ENCODE measurements at places on chromosomes 5 and 9.

GRCh38 chr5:156593546-156593945 is 256.5 kb upstream of the PPP1R2B start:
- no peak for DNase-seq

GRCh38 chr5:145854651-145855258 is 18.1 kb downstream of the GRXCR2 start:
- DNase-seq: no peak

DNA sequence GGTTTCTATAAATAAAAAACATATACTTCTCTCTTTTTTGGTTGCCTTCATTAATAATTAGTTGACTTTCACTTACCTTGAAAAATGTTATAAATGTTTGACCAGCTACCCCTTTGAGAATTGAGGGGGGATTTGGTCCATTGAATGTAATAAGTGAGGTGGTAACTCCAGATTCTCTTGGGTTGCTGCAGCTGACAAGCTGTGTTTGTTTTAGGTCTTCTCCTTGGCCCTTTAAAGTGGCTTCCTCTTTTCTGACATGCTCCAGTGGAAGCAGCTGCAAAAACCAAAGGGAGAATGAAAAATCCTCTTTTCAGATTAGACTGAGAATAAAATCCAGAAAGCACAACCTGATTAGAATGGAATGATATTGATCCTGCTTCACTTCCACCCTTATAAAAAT is 410.5 kb downstream of the TMEM38B start:
- no peak for DNase-seq

DNA sequence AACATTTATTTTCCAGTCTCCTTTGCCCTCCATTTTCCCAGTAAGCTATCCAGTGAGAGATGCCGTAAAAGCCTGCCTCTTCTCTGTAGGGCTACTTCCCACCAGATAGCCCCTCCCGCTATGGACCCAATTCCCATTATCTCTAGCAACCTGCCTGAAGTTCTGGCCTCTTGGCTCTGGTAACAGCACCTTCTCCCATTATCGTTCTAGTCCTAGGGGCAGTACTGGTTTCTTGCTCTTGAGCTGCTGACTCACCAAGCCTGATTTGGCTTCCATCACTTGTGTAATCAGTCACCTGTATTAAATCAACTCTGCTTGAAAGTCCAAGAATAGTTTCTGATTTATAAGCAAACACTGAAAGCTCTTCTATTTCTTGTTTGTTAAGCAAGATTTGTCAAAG is 42.8 kb upstream of the PARP8 start:
- DNase-seq: no peak

DNA sequence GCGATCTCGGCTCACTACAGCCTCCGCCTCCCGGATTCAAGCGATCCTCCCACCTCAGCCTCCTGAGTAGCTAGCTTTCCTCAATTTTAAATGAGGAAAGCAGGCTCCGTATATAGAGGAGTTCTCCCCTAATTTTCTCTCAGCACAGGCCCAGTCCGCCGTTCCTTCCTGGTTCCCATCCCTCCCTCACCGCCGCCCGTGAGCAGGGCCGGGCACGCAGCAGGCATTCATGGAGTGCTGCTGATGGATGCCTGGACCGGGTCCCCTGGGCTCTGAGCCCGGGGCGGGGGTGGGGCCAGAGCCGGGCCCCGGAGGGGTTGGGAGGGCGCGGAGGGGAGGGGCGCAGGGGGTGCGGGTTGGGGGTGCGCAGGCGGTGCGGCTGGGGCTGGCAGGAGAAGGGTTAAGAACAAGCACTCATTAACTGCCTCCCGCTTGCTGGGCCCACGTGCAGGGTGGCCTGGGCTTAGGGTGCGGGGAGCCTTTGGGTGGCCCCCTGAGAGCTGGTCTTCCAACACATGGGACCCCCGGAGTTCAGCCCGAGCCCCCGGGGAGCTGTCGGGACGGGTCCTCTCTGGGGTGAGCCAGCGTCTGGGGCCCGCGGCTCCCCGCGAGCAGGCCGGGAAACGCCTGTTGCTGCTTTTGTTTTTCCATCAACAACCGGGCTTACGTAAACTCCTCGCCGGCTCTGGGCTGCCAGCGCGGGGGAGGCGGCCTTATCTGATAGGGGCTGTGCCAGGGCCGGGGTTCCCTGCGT is 33.7 kb downstream of the LHX2 start:
- no peak for DNase-seq

GRCh38 chr5:116650964-116651363 is 76.3 kb upstream of the SEMA6A start:
- no peak for DNase-seq

DNA sequence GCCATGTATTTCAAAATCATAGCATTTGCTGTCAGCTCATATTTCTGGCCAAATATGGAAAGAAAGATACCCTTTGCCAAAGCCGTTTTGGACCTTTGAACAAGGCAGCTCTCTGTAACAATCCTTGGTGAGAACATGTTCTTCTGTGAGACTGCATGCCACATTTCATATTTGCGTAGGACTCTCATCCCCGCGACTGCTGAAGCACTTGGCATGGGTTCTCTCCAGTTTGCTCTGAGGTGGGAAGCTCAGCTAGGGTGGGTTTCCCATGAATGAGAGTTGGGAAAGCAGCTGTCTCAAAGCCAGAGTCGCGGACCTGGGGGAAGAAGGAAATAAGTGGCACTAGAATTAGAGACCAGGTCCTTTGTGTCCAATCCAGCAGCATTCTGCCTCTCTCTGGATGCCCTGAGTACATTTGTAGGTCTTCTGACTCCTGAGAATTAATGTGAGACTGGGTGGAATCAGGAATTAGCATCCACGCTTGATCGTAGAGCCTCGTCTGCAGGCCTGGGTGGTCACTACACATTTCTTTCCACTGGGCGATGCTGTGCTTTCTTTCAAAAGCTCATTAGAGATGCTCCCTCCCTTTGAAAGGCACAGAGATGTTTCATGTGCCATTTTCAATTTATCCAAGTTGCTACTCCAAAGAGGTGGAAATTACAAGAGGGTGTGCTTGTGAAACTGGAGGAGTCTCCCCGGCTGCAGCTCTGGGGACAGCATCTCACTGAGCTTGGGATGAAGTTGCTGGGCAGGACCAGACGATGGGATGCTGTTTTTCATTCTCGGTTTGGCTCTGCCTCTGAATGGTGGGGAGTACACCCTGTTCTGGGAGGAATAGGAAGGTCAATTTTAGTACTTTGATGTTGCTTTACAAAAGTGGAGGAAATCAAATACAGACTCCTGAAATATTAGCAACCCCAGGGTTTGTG is 197.2 kb downstream of the GADD45G start:
- no peak for DNase-seq

GRCh38 chr5:57666582-57666981 is 184.0 kb upstream of the ACTBL2 start:
- DNase-seq: no peak

DNA sequence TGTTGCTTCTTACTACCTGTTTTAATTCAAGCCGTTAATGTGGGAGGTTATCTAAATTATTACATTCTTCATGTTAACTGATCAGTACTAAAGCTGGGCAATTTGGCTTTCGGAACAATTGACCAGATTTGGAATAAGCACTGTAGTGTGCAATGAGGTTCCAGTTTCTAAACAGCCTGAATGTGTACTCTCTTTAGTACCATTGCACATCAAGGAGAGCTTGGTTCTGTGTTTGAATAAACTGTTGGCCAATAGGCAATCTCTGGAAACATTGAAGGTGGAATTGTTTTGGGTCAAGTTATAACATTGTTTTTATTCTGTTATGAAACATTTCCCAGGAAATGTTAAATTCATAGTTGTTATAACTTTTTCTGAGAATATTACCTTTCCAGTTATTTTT is 105.2 kb downstream of the PBX3 start:
- DNase-seq: no peak

GRCh38 chr9:124635285-124635684 is 128.1 kb upstream of the NR5A1 start:
- no peak for DNase-seq

DNA sequence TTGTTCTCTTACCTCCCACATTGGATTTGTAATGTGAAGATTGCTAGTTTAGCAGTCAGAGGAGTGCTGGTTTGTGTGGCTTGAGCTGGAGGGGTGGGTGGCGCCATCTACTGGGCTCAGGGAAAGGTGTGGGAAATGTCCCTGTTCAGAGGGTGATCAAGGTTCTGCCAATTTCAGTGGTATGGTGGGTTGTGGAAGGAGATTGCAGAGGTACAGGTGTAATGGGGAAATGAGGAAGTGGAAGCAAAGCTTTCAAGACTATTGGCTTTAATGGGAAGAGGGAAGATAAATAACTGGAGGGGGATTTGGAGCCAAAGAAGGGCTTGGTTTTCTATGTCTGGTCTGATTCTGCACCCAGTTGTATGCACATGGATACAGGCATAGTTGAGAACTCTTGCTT is 76.4 kb downstream of the OSMR start:
- peak; percentile 9 for DNase-seq

GRCh38 chr5:154042766-154043165 is 4.0 kb downstream of the MFAP3 start:
- no peak for DNase-seq

DNA sequence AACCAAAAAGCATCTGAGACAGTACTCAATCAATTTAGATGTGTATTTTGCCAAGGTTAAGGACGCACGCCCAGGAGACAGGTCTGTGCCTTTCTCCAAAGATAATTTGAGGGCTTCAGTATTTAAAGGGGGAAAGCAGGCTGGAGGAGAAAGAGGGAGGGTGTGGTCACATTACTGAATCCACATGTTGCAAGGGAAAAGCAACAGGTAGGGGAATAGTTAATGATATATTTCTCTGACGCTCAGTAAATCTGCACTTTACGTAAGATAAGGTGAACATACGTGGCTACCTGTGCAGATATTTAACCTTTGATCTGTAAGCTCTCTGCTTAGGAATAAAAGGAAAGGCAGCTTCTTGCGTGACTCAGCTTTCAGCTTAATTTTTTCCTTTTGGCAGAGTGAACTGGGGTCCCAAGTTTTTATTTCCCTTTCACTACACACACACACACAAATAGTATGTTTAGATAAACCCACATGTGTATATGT is 443.4 kb downstream of the NTRK2 start:
- no peak for DNase-seq

- no peak for DNase-seq
Observed at GRCh38 chr9:110769667-110770066, 101.1 kb downstream of the MUSK start.

GRCh38 chr5:119316086-119316485 is 39.7 kb upstream of the TNFAIP8 start:
- no peak for DNase-seq

DNA sequence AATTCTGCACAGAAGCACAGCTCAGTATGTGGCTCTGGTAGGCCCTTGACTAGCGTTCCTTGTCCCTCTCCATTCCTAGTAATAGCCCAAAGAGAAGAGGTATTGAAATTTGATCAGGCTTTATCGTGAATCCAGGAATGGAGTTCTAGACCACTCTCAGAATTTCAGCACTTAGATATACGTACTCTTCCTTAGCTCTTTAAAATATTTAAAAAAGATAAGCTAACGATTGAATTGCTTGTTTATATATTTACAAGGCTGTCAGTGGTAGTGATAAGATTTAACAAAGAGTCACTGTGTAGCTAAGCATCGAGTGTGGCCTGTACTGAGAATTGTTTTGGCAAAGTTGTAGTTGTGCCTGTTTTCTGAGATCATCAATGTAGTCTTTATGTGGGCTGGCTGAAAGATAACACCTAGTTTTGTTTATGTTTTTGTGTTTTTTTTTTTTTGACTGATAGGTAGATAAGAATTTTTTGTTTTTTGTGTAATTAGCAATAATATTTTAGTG is 2.5 kb downstream of the KIAA1958 start:
- DNase-seq: peak; percentile 33

GRCh38 chr9:127812936-127813675 is 10.4 kb downstream of the FPGS start:
- DNase-seq: no peak

DNA sequence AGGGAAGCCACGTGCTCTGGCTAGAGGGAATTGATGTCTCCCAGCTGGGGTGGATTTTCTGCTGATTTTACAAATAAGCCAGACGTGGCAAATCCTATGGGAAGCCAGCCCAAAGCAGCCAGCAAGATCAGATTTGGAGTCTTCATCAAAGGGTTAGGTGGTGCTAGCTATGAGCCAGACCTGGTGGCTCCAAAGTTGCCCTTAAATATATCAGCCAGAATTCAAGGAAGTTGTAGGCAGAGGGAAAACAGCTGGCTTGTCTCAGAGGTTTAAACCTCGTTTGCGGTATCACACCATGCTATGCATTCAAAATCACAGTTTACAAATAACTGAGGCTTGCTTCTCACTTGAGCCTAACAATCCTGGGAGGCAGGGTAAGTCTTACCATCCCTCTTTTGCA is 313.2 kb downstream of the MLLT3 start:
- DNase-seq: no peak

GRCh38 chr5:89930591-89931392 is 478.8 kb downstream of the CETN3 start:
- DNase-seq: no peak

- no peak for DNase-seq
Observed at GRCh38 chr9:37408933-37409710, 13.4 kb upstream of the GRHPR start.

GRCh38 chr9:16135968-16136367 is 583.1 kb downstream of the CCDC171 start:
- no peak for DNase-seq

- no peak for DNase-seq
Observed at GRCh38 chr5:159324102-159324755, 6.1 kb downstream of the IL12B start.

DNA sequence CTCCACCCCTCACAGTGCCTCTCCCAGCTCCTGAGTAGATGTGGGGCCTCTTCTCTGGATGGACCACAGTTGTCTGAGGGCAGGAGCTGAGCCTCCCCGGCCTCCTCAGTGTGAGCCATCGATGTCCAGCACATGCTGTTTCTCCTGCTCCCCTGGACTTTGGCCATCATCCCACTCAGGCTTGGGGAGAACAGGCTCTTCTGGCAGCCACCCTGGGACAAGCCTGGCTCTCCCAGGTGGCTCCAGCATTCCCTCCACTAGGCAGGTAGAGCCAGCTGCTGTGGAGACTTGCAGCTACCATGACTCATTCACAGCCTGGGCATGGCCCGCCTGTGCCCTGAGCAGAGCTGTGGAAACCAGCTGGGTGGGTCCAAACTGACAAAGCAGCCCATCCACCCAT is 77.0 kb downstream of the CSNK1A1 start:
- no peak for DNase-seq

DNA sequence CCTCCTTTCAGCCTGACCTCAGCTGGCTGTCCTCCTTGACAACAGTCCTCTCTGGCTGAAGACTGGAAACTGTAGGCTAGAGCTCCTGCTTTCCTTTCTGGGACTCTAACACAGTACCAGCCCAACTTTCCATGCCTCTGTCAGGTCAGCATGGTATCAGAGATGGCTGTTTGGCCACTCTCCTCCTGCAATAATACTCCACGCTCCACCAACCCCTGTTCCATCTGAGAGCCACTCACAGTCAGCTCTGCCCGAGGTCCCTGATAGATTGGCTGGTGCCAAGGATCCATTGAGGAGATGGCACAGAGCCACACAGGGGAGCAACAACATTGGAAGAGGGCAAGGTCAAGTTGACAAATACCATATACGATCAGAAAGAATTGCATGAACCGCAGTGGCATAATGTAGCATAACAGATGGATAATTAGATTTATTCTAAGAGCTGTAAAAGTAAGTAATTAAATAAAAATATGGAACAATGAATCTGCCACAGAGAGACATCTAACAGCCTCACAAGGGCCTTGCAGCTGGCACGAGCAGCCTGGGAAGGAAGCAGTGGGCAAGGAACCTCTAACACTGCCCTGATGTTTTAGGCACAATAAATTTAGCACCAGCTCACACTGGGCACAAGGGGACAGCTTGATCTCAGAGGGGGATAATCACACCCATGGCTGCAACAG is 94.3 kb upstream of the LRRTM2 start:
- no peak for DNase-seq

- DNase-seq: no peak
Observed at GRCh38 chr5:28954074-28954473, 1915.7 kb upstream of the CDH9 start.

GRCh38 chr5:96094904-96095303 is 133.3 kb upstream of the ELL2 start:
- DNase-seq: no peak

Data from cerebellum (tissue), 4 donors.